ENCODE measurements at places on chromosomes 4 and X.

GRCh38 chr4:135672202-135672601 lies 1470.6 kb upstream of the PABPC4L start:
- no peak for DNase-seq

- peak; percentile 93 for DNase-seq
Measured at GRCh38 chr4:139208404-139208945, 31.5 kb upstream of the ELF2 start.

- DNase-seq, result no peak
Measured at GRCh38 chr4:7387925-7388324, 46.8 kb downstream of the PSAPL1 start.

GRCh38 chr4:140284456-140284855 lies 89.0 kb upstream of the SCOC start:
- no peak for DNase-seq

- no peak for DNase-seq
Measured at GRCh38 chr4:159071178-159071968, 31.5 kb upstream of the RAPGEF2 start.

DNA sequence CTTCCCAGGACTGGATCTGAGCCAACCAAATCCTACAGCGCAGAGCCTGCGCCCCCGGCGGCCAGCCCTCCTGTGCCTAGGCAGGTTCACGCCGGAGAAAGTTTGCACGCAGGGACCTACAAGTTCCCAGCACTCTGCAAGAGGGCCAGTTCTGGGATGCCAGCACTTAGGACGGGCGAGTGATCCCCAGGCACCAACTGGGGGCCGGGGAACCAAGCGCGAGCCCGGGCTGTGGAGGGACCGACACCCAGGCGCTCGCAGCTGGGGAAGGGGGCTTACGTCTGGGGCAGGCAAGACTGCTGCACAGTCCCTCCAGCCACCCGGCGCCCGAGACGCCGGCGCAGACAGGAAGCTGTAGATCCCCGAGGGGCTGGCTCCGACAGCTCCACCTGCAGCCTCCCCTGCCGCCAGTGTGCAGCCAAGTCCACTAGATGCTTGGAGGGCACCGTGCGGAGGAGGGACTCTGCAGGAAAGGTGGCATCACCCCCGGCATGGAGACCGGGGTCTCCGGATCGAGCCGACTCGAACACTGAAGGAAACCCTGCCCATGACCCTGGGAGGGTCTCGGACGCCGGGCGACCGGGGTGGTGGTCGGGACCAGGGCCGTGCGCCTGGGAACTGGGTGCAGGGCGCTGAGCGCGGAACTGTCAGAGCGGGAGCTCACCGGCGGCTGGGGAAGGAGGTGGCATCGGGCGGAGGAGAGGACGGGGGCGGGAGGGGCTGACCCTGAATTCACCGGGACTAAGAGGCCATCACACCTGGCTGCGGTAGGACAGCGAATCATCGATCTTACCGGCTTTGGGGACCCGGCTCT lies 566 bp downstream of the CORIN start:
- DNase-seq, result no peak

- no peak for DNase-seq
Measured at GRCh38 chr4:2417226-2417764, 1.1 kb downstream of the ZFYVE28 start.

DNA sequence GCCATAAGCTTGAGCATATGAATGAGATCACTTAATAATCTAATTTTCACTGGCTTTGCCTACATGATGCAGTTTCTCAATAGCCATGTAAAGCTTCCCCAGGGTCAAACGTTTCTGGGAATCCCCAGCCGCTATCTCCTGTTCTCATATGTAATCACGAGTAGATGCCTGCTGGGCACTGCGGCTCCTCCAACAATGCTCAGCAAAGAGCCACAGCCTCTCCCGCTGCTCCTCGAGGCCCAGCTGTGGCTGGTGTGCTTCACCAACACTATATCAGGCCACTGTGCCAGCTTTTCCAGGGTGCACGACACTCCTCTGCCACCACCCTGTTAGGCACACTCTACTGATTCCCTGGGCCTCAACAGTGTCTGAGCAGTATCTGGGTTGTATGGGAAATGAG lies 78.3 kb upstream of the RASGEF1B start:
- DNase-seq, result no peak

DNA sequence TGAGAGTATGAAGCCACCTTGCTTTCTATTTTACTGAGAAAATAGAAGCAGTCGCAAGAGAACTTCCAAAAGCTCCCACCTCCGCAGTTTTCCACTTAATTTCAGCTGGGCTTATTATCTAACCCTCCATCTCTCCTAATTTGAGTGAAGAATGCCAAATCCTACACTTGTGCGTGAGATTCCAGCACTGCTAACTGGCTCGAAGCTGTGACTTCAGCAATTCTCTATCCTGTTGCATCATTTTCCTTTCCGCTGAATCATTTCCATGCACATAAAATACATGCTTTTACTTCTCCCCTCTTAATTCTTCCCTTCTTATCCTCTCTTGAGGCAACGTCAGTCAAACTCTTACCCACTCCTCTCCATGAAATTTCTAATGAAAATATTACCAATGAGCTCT lies 189.5 kb downstream of the GASK1B start:
- no peak for DNase-seq

- DNase-seq, result no peak
Measured at GRCh38 chrX:31679861-31680260, 608.0 kb upstream of the FTHL17 start.

GRCh38 chrX:120262859-120263708 lies 12.5 kb downstream of the ZBTB33 start:
- no peak for DNase-seq

- DNase-seq, result peak; percentile 66
Measured at GRCh38 chrX:2608638-2609430, 82.3 kb upstream of the CD99 start.

DNA sequence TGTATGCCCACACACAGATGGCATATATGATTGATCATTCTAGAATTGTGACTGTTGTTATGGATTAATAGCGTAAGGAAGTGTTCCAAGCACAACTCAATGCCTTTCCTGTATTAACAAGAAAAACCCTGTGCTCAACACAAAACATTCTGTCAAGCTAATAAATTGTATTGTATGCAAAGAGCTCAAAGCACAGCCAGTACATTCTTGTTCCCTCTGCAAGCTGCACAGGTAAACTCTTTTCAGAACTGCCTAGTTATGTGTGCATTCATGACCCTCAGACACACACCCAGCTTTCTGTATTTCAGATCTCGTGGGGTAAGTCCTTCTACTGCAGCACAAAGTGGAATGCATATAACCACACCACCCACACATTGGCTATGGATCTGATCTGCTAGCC lies 34.3 kb upstream of the BANK1 start:
- DNase-seq, result no peak

- no peak for DNase-seq
Measured at GRCh38 chr4:26050671-26051070, 136.7 kb downstream of the SMIM20 start.

GRCh38 chr4:78707793-78708192 lies 68.4 kb upstream of the BMP2K start:
- no peak for DNase-seq

GRCh38 chrX:69234624-69235023 lies 69.4 kb upstream of the PJA1 start:
- no peak for DNase-seq

DNA sequence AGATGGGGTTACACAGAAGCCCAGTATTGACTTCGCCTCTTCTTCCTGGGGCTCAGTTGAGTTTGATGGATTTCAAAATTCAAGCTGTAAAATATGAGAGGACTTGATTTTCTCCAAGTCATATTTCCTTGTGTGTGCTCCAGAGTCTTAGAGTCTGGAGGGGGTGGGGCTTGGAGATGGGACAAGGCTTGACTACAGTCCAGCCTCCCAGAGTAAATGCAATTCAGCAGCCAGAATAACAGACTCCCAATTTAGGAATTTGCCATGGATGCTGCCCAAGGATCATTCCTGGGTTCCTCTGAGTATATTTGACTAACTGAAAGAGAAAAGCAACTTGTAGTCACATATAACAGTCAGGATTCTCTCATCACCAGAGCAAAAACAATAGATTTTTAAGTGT lies 53.7 kb upstream of the RBPJ start:
- DNase-seq, result peak; percentile 24

DNA sequence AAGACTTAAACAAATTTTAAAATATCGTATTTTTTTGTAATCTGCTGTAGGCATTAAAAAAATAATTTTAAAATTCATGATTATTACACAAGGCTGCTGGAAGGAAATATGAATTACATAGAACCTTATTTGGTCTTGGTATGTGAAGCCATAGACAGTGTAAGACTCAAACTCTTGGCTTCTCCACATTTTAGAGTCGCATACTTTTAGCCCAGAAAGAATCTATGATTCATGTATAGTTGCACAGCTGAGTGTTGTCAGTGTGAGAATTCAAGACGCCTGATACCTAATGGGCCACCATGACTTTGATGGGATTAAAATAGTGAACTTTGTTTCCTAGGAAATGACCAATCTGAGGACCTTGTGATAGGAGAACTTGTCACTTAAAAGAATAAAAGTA lies 1.4 kb downstream of the INTU start:
- peak; percentile 27 for DNase-seq

- DNase-seq, result no peak
Measured at GRCh38 chr4:80263541-80264351, 2.7 kb upstream of the FGF5 start.

DNA sequence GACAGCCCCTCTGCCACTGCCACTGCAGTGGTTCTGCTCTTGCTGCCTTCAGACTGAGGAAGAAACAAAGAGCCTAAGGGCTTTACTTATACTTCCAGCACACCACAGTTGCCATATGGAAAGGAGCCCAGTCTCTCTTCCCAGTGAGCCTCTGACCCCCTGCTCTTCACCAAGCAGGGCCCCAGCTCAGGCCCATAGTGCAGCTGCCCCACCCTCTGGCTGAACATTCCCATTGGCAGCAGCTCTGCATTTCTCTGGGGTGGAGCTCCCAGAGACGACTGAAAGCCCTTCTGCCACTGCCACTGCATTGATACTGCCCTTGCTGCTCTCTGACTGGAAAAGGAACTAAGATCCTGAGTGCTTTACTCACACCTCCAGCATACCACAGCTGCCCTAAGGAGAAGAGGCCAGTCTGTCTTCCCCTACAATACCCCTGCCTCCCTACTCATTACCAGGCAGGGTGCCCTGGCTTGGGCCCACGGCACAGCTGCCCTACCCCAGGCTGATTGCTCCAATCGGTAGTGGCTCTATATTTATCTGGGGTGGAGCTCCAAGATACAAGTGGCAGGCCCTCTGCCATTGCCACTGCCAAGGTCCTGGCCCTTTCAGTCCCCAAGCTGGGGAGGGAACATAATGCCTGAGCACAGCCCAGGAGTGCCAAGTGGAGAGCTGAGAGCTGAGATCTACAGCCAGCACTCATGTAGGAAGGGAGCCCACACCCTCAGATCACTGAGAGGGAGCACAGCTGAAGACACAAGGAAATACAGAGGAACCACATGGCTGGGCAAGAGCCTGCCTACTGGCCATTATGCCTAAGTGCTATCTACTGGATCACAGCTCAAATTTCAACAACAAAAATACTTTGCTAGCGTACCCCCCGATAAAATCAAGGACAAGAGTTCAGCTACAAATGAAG lies 36.0 kb downstream of the AWAT2 start:
- no peak for DNase-seq

- DNase-seq, result peak; percentile 15
Measured at GRCh38 chr4:100189820-100190642, at the start of gene DDIT4L. Gene DDIT4L, minus strand, starts transcription at chr4:100190468. Its CDS starts 485 bp downstream, at chr4:100189983.

DNA sequence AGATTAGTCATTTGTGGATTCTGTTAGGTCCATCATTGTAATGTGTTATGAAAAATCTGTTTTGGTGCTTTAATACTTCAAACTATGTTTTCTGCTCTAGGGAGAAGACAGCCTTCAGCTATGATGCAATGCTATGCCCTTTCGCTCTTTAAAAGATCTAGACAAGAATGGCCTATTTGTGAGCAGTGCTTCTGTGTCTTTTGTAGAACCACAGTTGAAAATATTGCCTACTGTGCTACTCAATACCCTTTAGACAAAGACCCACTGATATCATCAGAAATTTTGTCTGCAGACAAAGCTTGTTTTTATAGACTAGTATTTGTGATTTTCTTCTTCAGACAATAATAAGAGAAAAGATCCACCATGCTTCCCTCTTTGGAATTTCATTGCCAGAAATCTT lies 44.6 kb upstream of the SLITRK2 start:
- no peak for DNase-seq
